ENCODE measurements at places on chromosomes 1 and 21.

DNA sequence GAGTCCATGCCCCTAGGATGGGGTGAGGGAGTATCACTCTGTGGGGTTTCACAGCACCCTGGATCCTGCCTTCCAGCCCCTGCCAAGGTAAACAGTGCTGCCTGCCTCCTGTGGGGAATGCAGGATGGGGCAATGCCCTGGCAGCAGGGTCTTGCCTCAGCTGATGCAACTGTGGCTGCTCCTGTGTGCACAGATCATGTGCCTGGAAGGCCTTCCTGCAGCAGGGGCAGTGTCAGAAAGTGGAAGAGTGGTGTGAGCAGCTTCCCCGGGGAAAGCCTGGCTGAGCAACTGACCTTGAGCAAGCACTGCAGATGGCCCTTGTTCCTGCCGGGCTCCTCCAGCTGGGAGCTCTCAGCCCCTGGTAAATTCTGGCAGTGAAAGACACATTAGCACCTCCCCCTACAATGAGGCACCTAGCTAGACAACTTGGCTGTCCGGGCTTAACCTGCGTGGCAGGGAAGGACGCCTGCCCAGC, 9.9 kb downstream of the TOR3A start:
- DNase-seq, result no peak

DNA sequence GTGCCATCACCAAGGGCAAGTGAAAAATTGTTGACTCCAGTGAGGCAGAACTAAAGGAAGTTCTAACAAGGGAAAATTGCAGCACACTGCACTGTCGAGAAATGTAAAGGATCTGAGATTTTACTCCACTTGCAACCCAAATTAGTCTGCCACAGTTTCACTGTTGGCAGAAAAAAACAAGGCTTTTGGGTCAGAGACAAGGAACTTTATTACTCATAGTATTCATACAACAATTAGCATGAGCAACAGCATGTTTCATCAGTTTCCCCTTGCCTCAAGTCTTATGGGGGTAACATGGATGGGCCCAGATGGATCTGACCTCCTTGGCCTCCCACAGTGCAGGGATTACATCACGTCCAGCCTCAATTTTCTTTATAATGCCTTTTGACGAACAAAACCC, 125.3 kb downstream of the LTN1 start:
- no peak for DNase-seq

- DNase-seq, result no peak
These were observed 86.5 kb downstream of the LACTBL1 start for GRCh38 chr1:22886211-22886610.

- DNase-seq, result no peak
These were observed 42.4 kb upstream of the ESRRG start for GRCh38 chr1:216765346-216766300.

DNA sequence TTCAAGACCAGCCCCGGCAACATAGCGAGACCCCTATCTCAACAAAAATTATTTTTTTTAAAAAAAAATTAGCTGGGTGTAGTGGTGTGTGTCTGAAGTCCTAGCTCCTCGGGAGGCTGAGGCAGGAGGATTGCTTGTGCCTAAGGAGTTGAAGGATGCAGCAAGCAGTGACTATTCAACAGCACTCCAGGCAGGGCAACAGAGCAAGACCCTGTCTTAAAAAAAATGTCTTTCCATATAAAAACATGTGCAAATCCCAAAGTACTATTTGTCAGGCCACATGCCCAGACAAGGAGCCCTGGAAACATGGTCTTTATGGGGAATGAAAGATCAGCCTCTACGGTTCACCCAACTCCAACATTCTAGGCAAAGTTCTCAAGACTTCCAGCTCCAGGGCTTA, 13.3 kb downstream of the IFFO2 start:
- DNase-seq, result no peak

GRCh38 chr1:168531615-168532345, 12.0 kb downstream of the XCL2 start:
- DNase-seq, result no peak

DNA sequence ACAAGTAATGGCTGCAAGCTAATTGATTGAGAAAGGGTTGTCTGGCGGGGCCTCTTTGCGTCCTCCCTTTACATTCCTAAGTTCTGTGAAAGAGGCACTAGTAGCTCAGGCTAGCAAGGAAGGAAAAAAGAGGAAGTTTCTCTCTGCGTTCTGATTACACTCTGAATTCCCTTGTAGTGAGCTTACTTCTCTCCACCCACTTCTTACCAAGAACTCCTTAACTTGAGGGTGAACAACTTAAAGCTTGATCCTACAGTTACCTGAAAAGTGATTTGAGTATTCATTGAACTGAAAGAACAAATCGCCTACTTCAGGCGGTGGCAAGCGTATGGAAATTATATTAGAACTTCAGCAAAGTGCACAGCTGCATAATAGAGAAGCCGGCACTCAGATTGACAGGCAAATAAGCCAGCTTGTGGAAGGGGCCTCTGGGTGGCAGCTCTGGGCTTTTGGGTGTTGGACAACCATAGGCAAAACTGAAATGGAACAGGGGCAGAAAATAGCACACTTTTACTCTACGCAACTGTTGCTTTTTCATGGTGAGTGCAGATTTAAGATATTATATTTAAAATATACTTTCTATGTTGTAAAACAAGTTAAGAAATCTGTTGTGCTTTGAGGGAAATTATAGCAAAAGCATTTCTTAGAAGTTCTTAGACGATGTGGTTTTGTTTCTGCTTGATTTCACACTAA, 464.5 kb downstream of the USP25 start:
- DNase-seq, result no peak

DNA sequence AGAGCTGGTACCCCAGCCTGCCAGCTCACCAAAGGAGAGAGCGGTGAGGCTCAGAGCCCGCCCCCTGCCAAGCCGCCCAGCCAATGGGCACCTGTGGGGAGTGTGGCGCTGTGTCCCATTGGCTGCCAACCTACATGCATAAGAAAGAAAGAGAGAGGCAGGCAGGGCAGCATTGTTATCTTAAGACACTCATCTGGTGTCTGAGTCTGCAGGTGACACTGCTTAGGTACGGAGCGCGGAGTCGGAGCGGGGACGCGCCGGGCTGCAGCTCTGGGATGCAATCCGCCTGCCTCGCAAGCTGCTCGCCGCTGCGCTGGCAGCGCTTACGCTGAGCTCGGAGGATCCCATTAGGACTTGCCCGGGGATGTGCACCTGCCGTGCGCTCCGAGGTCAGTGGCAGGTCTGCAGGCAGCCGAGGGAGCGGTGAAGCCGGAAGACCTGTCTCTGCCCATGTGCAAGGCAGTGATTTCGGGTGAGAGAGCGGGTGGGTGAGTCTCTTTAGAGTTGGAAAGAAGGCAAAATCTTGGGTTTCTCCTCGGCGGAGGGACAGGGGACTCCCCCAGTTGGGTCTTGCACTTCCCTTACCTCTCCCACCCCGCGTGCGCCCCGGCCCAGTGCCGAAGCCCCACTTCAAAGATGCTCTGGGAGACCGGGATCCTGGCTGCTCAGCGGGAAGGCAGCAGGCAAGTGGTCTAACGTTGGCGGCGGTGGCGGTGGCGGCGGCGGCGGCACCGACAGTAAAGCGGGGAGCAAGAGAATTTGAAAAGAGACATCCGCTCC, at the start of gene BRINP2:
BRINP2 (plus strand) TSS at position 203 of the 780 bp plus-strand sequence. CDS start 58,919 bp downstream, outside the sequence.
- DNase-seq, result no peak

GRCh38 chr1:35707601-35708440, 10.9 kb downstream of the C1orf216 start:
- DNase-seq, result no peak

All from activated CD8-positive, alpha-beta memory T cell treated with anti-CD3 and anti-CD28 coated beads for 4 hours (primary cell).